CD4-positive, alpha-beta T cell treated with Interleukin-12 subunit alpha and Interleukin-12 subunit beta, for 1 hour (primary cell): ENCODE measurements at places on chromosomes 12 and 14.

DNA sequence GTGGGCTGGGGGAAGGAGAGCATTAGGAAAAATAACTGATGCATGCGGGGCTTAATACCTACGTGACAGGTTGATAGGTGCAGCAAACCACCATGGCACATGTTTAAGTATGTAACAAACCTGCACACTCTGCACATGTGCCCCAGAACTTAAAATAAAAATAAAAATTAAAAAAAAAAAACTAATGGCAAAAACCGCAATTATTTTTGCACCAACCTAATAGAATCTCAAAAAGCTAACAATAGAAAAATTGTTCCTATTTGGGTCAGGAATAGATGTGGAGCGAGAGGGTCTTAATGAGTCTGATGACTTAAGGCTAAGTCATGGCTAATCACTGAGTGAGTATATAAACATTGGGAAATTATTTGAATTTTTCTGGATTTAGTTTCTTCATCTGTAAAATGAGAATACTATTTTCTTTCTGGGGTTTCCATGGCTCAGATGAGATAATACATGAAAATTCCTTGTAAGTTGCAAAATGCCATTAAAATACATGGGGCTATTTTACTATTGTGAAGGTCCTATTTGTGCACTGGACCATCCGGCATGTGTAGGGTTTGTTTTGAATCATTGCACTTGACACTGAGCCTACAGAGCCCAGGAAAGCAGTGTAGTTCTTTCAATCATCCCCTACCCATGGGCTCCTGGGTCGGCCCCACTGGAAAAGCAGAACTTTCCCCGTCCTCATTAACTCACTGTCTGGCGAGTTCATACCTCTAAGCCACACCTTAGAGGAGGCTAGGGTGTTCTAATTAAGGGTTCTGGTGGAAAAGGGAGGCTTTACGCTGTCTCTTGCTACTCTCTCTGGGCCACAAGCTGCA is 164.1 kb upstream of the NTF3 start:
- no peak for DNase-seq

GRCh38 chr14:68523989-68524725 is 268.7 kb downstream of the ZFP36L1 start:
- no peak for DNase-seq

DNA sequence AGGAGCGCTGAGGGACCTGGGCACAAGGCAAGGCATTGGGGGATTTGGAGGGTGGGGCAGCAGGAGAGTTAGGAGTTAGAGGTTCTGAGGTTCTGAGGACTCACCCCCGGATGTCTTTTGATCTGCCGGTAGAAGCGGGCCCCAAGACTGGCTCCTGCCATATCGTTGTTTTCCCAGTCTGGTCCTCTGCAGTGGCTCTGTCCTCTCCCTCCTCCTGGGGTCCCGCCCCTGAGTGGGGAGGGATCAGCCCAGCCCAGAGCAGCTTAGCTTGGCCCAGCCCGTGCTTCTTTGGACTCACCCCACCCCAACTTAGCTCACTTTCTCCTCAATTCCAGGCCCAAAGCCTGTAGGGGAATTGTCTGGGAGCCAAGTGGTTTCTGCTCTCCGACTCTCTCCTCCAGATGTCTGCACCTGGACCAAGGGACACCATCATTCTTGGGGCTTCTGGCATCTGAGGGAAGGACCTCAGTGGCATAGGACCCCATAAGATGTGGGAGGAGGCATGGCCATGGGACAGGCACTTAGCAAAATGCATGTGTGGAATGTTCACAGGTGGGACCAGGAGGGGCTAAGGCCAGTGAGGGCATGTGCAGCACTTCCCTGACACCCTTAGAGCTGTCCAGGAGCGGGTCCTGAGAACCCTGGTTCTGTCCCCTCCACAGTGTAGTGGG is 7.5 kb downstream of the SHMT2 start:
- no peak for DNase-seq

- DNase-seq = no peak
Observed at GRCh38 chr12:50187084-50187900, 20.1 kb upstream of the CERS5 start.

- DNase-seq = no peak
Observed at GRCh38 chr12:77060136-77060882, 5.1 kb downstream of the E2F7 start.

GRCh38 chr12:31962076-31962475 is 2.9 kb downstream of the RESF1 start:
- no peak for DNase-seq

- peak; percentile 17 for DNase-seq
Observed at GRCh38 chr14:90760591-90761316, 55.5 kb downstream of the TTC7B start.

- no peak for DNase-seq
Observed at GRCh38 chr14:52583544-52583943, 30.9 kb downstream of the GPR137C start.

GRCh38 chr14:91681118-91681517 is 50.8 kb downstream of the CATSPERB start:
- no peak for DNase-seq

DNA sequence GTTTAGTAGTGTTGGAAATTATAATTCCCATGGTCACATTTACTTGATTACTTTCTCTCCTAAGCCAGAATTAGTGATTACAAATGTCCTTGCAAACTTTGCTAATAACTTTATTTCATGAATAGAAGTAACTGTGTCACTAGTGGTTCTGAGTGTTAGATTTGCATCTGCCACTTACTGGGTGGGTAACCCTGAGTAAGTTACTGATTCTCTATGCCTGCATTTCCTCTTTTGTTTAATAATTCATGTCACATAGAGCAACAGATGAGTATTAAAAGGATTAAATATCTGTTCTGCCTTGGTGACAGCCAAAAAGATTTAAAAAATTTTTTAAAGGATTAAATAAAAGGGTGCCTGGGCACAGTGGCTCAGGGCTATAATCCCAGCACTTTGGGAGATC is 78.6 kb downstream of the BHLHE41 start:
- DNase-seq = no peak

DNA sequence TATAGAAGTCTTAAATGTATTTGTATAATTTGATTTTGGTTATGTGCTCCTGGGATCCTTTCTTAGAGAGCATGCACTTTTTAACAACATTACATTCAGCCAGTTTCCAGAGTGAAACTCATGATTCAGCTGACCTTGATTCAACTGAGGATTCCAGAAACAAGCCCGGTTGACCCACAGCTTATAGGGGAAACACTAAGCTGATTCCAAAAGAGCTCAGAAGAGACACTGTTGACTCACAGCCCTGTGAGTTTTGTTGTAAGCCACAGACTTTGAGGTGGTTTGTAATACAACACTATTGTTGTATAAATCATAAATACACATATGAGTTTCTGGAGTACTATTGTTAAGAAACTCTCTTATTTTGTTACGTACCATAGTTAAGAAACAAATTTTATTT is 133.8 kb upstream of the MGAT4C start:
- no peak for DNase-seq

DNA sequence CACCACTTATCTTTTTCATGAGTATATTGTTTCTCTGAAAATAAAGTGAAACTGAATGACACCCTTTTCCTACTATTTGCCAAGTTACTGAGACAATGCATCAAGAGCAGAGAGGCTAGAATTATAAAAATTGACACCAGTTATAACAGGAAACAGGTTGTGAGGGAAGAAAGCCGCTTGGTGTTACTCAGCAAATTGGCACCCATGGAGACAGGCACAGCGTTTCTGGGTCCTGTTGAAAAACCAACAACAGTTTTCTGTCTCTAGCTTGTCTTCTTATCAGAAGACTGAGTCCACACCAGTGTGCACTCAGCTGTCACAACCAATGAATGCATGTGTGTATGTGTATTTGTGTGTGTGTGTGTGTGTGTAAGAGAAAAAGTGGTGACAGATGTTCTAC is 267.7 kb downstream of the KCNH5 start:
- no peak for DNase-seq

DNA sequence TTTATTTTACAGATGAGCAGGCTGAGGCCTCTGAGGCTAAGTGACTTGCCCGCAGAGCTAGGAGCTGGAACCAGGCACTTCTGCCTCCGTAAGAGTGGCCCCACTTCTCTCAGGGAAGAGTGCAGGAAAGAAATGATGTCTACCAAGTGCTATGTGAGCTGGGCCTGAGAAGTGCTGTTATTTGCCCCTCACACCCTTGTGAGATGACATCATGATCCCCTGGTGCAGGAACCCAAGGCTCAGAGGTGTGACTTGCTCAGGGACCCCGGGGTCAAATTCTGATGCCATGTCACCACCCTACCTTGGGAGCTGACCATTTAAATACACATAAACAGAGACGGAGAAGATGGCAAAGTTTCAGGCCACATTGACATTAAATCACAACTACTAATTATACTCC is 63.7 kb upstream of the DDX11 start:
- DNase-seq = no peak

GRCh38 chr12:63093084-63093483 is 57.9 kb downstream of the AVPR1A start:
- no peak for DNase-seq

DNA sequence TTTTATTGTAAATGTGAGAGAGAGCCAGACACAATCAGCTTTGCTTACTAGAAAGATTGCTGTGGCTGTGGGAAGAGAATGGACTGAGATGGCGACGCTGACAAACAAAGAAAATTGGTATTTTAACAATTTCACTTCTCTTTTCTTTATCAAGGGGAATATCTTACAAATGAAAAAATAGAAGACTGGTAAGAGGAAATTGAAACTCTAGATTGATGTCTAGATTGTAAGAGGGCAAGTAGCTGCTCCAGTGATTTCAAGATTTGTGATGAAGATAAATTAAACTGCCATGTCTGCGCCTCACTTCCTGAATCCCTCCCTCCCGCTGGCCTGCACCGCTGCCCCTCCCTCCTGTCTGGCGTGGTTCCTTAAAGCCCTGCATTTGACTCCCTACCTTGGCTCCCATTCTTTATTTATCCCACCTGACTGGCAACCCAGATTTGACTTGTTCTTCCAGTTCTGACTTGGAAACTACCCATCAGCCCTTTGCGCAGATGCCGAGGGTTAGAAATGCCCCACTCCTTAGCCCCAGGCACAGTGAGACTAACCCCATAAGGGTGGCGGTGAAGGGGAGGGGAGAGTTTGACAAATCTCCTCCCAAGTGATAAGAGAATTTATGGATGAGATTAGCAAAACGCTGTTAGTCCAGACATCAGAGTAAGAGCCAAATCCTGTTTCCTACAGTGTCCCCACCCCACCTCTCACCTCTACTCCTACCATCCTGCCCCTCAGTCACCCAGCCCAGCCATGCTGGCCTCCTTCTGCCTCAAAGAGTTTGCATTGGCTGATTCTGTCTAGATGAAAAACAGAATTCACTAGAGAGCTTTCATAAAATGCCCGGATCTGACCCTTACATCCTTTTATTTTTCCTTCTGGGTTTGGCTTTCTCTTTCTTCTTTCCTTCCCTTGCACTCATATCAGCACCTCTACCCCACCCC is 125.3 kb upstream of the ATF7IP start:
- peak; percentile 36 for DNase-seq

- DNase-seq = no peak
Observed at GRCh38 chr14:59159169-59159568, 29.3 kb upstream of the DAAM1 start.

GRCh38 chr14:52068615-52069306 is at the start of gene NID2:
Gene NID2, minus strand, starts transcription at chr14:52069059. Its CDS starts 65 bp downstream, at chr14:52068994.
- peak; percentile 58 for DNase-seq

- DNase-seq = no peak
Observed at GRCh38 chr12:43480591-43480990, 71.4 kb downstream of the ADAMTS20 start.

DNA sequence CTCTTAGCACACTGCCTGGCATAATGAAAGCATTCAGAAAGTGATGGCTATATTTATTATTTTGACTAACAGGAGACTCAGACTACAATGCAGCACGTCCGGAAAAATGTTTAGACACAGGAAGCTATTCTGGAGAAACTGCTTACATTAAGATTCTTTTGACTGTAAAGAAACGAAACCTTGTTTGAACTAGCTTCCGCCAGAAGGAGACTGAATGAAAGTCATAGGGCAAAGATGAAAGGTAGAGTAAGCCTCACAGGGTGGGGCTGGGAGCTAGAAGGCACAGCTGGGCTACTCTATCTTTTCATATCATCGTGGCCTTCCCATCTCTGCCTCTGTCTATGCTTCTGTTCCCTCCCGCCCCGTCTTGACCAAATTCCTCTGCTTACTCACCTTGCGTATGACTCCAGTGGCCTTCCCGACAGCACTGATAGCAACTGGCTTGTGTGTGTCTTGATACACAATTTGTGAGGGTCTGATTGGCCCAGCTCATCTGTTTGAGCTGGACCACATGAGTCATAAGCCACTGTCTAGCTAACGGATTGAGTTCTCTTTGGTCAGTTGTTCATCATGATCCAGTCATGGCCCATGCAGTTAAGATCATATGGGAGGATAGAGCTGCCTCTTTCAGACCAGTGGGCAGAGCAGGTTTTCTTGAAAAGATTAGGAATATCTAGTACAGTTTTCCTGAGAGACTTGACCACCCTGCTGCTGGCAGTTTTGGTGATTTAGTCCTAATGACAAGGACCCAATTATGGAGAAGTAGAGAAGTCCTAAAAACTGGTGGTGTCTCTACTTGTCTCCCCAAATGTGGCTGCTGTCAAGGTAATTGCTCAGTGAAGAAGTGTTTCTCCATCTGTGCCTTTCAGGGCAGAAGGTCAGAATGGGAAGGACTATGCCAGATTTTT is 151.5 kb upstream of the SLC38A2 start:
- peak; percentile 50 for DNase-seq

GRCh38 chr12:49339464-49339861 is 2.5 kb upstream of the C1QL4 start:
- DNase-seq = no peak

GRCh38 chr12:70835948-70836347 is 84.6 kb downstream of the PTPRR start:
- no peak for DNase-seq

GRCh38 chr12:12836571-12836970 is 23.4 kb downstream of the DDX47 start:
- no peak for DNase-seq

GRCh38 chr14:50397390-50398188 is 908 bp upstream of the CDKL1 start:
- no peak for DNase-seq

GRCh38 chr14:99035712-99036610 is 236.0 kb downstream of the BCL11B start:
- DNase-seq = no peak

GRCh38 chr12:58584880-58585279 is 335.4 kb downstream of the LRIG3 start:
- no peak for DNase-seq

DNA sequence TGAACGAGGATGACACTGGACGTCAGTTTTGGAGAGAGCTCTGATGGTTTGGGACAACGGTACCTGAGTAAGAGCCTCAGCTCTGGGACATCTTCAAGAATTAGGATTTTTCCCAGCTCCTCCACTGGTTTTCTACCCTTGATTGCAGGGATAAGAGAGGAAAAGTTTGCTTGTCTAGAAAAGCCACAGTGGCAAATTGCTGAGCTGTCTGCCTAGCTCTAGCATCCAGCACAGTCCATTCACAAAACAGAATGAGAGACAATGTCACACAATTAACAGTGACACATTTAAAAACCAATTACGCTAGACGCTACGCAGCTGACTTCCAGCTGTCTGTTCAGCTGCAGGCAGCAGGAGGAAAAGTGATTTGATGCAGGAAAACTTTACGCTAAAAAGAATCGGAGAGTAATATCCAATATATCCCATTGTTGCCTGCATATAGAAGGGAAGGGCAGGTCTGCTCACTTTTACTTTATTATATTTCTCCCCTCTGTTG is 168.1 kb upstream of the PRICKLE1 start:
- no peak for DNase-seq

- DNase-seq = no peak
Observed at GRCh38 chr12:13036881-13037280, 7.3 kb upstream of the FAM234B start.
